ENCODE measurements at places on chromosomes 6 and 20.

- DNase-seq: no peak
Measured at GRCh38 chr6:126475449-126475848, 135.5 kb downstream of the CENPW start.

GRCh38 chr6:166551754-166552495 lies 34.6 kb downstream of the RAMACL start:
- DNase-seq: no peak

GRCh38 chr6:71533939-71534379 lies 245.3 kb downstream of the OGFRL1 start:
- DNase-seq: no peak

DNA sequence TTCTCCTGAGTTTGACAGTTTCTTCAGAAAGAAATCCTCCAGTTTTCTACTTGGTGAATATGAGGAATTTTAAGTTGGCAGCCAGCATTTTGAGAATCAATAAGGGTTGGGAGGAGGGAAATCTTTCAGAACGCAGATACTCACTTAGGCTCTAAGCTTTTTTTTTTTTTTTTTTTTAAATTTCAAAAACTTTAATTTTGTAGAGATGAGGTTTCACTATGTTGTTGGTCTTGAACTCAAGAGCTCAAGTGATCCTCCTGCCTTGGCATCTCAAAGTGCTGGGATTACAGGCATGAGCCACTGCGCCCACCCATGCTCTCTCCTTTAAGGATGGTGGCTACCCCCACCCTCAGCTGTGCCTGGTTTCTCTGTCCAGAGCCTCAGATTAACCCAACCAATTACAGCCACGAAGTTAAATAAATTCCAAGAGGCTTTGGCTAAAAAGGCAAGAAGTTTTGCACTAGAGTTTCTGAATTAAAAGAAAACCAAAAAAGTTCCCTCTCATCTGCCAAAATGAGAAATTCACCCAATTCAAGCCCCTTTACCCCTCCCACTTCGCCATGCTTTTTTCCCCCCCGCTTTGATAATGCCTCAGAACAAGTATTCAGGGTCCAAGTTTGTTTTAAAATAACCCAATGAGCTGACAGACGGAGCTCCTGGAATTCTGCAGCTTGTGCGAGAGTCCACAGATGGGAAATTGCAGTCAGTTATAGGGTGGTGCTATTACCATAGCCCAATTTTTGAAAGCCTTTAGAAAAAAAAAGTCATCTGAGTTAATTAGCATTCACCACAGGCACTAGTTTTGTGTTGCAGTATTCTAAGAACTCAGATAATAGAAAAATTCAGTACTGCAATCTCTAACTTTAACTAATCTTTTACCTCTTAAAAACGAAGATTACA lies 94.3 kb upstream of the BEND3 start:
- DNase-seq: no peak

- no peak for DNase-seq
Measured at GRCh38 chr6:47670851-47671250, 27.5 kb upstream of the ADGRF4 start.

GRCh38 chr6:113377362-113377942 lies 479.7 kb upstream of the MARCKS start:
- DNase-seq: no peak

- no peak for DNase-seq
Measured at GRCh38 chr6:71446470-71446869, 157.9 kb downstream of the OGFRL1 start.

GRCh38 chr6:37013516-37014491 lies 8.3 kb downstream of the FGD2 start:
- no peak for DNase-seq

GRCh38 chr20:36792422-36792821 lies 18.9 kb upstream of the DSN1 start:
- no peak for DNase-seq

- DNase-seq: no peak
Measured at GRCh38 chr6:165042912-165043311, 266.5 kb downstream of the C6orf118 start.

GRCh38 chr6:101666256-101666655 lies 272.7 kb downstream of the GRIK2 start:
- DNase-seq: no peak

- no peak for DNase-seq
Measured at GRCh38 chr20:42957018-42957703, 232.5 kb downstream of the PTPRT start.

- no peak for DNase-seq
Measured at GRCh38 chr20:1818247-1818840, 76.9 kb upstream of the SIRPA start.

All from sciatic nerve (tissue), 2 donors.